ENCODE measurements at places on chromosomes 4 and X.

DNA sequence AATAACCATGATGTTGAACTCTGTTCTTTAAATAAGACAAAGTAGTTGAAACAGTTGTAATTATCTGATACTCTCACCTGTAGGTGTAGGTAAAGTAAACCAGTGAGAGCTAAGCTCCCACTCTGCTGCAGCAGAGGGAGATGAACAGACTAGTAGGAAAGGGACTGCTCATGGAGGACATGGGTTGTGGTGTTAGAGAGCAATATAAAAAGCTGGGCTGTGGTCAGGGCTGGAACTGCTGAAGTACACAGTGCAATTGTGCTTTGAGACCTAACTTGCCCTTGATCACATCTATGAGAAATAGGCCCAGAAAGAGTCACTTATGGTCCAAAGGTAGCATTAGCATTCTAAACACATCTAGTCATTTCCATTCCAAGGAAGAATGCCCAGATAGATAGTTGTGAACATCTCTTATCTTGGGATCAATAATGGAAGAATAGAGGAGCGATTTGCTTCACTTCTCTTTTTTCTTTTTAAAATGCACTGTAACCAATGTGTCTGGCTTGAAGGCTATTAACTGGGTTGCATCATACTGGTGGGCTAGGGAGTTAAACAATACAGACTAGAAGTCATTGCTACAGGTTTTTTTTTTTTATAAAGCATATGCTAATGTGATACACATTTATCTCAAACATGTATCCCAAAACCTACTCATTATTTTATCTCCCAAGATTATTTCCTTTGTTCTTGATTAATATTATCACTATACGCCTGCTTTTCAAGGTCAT is 251.3 kb upstream of the CENPE start:
- DNase-seq, result no peak

DNA sequence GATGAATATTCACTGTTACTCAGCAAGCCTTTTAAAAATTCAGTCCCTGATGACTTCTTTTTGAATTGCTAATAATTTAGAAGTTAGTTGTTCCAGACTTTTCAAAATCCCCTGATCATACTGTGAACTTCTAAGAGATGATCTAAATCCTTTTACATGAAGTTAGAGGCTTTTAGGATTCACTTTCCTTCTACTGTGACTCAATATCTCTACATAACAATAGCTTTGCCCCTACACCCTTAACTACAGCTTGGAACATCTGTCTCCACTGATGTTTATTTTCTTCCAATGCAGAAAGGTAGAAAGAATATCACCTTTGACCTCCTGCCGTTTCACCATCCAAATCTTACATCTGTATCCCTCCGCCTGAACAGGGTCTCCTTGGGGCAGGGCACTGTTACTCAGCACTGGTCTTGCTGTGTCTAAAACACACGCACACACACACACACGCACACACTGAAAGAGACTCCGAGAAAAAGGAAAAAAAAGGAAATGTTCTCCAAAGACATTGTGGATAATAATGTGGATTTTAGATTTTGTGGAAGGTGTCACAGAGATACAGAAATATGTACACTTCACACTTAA is 111.6 kb upstream of the GPRIN3 start:
- DNase-seq, result no peak

GRCh38 chr4:55173580-55173979 is 48.2 kb upstream of the KDR start:
- DNase-seq, result no peak

GRCh38 chr4:114287079-114287696 is 307.7 kb upstream of the ARSJ start:
- no peak for DNase-seq

- DNase-seq, result no peak
Observed at GRCh38 chr4:156138781-156139280, 185.2 kb upstream of the CTSO start.

GRCh38 chr4:8315435-8316250 is 46.1 kb downstream of the HTRA3 start:
- DNase-seq, result no peak

GRCh38 chr4:2788101-2788500 is 4.8 kb upstream of the SH3BP2 start:
- no peak for DNase-seq

DNA sequence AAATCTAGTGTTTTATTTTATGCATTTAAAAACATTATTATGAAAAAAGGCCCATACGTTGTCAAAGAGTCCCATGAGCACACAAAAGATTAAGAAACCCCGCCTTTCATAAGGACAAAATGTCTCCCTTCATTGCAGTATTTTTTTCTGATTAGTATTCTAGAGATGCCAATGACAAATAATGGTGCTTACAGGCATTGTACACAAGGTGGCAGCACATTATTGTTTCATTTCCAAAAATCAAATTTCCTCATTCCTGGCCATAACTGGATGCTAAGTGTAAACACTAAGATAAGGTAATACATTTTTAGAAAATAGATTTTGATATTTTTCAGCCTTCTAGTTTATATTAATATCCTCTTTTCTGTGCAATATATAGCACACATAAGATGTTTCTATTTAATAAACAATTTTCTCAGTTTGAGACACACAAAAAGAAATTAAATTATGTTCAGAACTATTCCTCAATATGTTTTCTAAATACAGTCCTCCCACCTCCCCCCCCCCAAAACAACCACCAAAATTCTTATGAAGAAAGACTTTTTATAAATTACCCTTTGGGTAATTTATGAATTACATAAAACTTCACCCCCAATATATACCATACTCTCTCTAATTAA is 47.7 kb downstream of the TIGD2 start:
- DNase-seq, result peak; percentile 56

DNA sequence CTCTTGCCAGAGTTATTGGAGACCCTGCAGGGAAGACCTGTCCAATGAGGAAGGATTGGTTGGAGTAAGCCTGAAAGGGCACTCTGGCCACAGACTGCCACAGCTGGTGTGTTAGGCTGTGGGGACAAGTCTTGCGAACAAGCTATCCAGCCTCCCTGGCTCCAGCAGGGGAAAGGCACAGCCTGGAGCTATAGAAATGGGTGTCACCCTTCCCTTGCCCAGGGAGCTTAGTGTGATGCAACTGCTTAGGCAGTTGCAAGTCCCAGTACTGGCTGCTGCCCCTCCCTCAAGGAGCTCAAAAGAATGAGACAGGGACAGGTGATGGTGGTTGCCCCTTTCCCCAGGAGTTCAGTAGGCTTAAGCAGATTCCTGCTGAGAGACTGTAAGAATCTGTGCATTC is 165.7 kb upstream of the CT83 start:
- no peak for DNase-seq

GRCh38 chr4:27024805-27025204 is 164.2 kb downstream of the STIM2 start:
- DNase-seq, result no peak

DNA sequence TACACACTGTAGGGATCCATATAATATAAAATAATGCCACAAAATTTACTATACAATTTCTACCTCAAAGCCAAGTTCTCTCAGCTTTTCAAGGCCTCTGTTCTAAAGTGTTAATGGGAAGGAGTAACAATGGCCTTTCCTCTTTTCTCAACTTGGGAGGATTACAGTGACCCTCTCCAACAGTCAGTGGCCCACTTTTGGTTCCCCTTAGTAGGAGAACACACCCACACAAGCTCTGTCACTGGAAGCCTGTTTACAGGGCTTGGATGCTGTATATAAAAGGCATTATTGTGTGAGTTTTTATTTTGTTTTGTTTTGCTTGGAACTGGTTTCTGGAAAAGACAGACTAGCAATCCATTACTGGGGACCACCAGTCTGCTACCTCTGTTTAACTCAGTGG is 1.8 kb downstream of the ARHGEF6 start:
- DNase-seq, result peak; percentile 62

GRCh38 chrX:44330227-44330626 is 13.2 kb downstream of the EFHC2 start:
- no peak for DNase-seq

DNA sequence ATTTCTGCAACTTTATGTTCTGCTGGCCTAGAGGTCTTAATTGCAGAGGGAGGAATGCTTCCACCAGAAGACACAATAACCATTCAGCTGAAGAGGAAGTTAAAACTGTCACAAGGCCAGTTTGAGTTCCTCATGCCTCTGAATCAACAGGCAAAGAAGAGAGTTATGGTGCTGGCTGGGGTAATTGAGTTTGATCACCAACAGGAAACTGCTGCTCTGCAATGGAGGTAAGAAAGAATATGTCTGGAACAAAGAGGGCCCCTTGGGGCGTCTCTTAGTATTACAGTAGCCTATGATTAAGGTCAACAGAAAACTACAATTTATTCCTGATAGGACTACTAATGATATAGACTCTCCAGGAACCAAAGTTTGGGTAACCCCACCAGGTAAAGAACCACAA is 744.0 kb downstream of the FSTL5 start:
- peak; percentile 80 for DNase-seq

GRCh38 chrX:79080141-79080540 is 64.3 kb upstream of the GPR174 start:
- DNase-seq, result no peak

DNA sequence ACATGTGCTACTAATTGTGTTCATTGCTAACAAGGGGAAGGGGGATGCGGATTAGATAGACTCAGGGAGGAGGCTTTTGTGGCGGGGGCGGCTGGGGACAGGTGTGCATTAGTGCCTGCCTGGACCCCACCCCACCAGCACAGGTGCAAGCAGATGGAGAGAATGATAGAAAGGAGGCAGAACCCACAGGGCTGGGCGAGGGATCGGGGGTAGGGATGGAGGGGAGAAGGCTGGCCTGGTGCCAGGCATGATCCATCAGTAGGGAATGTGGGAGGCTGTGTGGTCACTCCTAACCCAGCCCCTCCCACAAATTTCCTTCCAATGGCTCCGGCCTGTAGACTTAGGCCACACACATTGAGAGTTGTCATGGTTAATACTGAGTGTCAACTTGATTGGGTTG is 30.5 kb upstream of the CRMP1 start:
- DNase-seq, result no peak

DNA sequence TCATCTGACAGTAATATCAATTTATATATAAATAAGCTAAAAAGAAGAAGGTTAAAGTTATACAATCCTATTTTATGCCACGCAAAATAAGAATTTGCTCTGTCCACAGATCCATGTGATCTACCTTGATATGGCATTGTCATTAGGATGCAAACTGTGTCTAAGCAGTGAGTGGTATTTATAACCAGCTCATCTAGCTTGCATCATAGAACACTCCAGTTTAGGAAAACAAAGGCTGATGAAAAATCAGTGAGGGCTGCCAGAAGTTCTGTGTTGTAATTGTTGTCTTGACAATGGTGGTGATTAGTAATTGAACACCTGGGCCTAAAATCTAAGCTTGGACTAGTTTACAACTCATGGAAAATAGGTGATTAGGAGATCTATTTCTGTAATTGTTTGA is 111.0 kb downstream of the CPE start:
- DNase-seq, result no peak

- DNase-seq, result no peak
Observed at GRCh38 chr4:157280673-157281072, 60.1 kb downstream of the GRIA2 start.

GRCh38 chr4:47251348-47252135 is 212.0 kb downstream of the COMMD8 start:
- DNase-seq, result no peak
